K562 (cell line): ENCODE measurements at places on chromosomes 1 and 21.

GRCh38 chr1:243942196-243943150, 92.4 kb upstream of the AKT3 start:
- no peak for DNase-seq

DNA sequence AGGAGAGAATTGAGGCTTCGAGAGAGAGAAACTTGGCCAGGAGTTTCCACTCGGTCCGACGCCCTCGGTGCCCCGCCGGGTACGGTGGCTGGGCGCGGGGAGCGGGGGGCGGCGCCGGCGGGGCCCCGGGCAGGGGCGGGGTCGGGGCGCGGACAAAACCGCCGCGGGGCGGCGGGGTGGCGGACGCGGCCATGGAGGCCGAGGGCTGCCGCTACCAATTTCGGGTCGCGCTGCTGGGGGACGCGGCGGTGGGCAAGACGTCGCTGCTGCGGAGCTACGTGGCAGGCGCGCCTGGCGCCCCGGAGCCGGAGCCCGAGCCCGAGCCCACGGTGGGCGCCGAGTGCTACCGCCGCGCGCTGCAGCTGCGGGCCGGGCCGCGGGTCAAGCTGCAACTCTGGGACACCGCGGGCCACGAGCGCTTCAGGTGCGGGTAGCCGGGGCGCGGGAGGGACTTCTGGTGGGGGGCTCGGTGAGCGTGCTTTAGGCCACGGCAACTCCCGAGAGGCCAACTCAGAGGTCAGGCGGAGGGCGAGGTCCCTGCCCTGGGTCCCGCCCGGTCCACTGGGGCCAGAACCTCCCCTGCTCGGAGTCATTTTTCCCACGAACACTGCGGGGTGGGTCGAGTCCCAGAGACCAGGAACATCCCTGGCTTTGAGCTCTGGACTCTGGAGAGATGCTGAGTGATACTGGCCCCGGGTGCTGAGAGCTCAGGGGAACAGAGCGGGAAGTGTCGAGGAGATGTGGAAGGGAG, 431 bp downstream of the RAB42 start:
- DNase-seq: no peak

- DNase-seq: no peak
Observed at GRCh38 chr1:221774054-221774842, 32.4 kb upstream of the DUSP10 start.

GRCh38 chr1:240193679-240194078, 102.0 kb downstream of the FMN2 start:
- DNase-seq: no peak

GRCh38 chr1:220843481-220844011, 35.7 kb upstream of the HLX start:
- DNase-seq: no peak
